ENCODE measurements at places on chromosomes 12 and 14. TPM values are rescaled to one million over a fixed set of nuclear protein-coding genes. Genes with fewer than 3 reads are reported as not detected.

DNA sequence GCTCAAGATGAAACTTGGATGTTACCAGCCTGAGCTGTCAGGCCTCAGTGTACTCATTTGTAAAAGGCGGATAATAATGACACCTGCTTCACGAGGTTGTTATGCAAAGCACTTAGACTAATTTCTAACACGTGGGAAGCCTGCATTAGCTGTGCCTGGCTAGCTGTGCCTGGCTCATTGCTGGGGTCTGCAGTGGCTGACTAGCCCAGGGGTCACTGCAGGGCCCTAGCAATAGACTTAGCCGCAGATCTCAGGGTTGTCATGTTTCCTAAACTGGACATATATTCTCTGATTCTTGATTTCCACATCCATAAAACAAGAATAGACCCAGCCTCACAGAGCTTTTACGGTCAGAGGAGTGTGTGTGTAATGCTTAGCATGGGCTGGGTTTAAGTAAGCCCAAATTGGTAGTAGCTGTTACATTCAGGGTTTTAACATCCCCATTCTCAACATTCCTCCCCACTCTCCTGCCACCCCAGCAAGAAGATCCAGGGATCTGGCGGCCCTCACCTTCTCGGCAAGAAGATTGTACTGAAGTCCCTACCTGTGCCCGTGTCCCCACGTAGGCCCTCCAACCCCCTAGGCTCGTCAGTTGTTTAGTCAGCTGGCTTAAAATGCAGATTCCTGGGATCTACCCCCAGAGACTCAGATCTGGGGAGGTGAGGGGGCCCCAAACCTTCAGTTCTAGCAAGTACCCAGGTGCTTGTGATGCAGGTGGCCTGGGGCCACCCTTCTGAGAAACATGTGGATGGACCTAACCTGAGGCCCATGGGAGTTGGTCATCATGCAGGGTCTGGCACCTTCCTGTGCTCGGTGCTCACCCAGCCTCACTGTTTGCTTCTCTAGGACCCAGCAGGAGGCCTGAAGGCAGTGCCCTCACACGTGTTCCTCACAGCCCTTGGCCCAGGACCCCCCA, 8.6 kb downstream of the NR4A1 start:
- peak overlapping the region; percentile 2 for H3K27ac ChIP-seq
- DNase-seq: peak; percentile 93
- no peak overlapping the region for H3K4me3 ChIP-seq
- H3K27me3 ChIP-seq: no peaks in the 10 kb centered on the region
- H3K4me1 ChIP-seq: peaks cover 52% of the 10 kb centered on the region

- H3K36me3 ChIP-seq: peaks cover 31% of the 10 kb centered on the region
- H3K27ac ChIP-seq: peak overlapping the region; percentile 32
- no peak overlapping the region for H3K4me3 ChIP-seq
Measured at GRCh38 chr14:75132382-75133086, 5.7 kb upstream of the NEK9 start.

- peaks cover 3% of the 10 kb centered on the region for H3K36me3 ChIP-seq
- no peaks in the 10 kb centered on the region for H3K27me3 ChIP-seq
- H3K4me1 ChIP-seq: no peaks in the 10 kb centered on the region
Measured at GRCh38 chr14:103427485-103428443, 42.5 kb downstream of the MARK3 start.

- no peaks in the 10 kb centered on the region for H3K27me3 ChIP-seq
- peaks cover 3% of the 10 kb centered on the region for H3K36me3 ChIP-seq
- peak; percentile 77 for DNase-seq
- H3K27ac ChIP-seq: peak within 1 kb of the TSS; percentile 94
Measured at GRCh38 chr14:88562831-88563686, at the start of gene ZC3H14. ZC3H14 (plus strand) TSS chr14:88563037; CDS start chr14:88563134, 97 bp downstream.

DNA sequence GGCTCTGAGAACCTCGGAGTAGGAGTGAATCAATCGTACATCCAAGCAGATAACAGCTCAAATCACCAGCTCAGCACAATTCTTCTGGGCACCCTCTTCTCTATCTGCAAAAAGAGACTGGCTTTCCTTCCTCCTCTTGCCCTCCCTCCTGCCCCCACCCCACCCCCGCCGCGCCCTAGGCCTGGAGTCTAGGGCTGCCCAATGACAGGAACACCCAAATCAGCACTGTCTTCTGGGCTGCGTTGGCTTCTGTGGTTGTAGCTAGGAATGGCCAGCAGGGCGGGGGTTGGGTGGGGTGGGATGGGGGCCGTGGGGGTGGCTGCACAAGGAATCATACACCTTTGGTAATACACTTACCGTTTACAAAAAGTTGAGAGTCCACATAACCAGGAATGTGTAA, 28.0 kb upstream of the TMCC3 start:
- no peak overlapping the region for H3K27ac ChIP-seq
- no peaks in the 10 kb centered on the region for H3K36me3 ChIP-seq
- no peak for DNase-seq
- no peak overlapping the region for H3K4me3 ChIP-seq

DNA sequence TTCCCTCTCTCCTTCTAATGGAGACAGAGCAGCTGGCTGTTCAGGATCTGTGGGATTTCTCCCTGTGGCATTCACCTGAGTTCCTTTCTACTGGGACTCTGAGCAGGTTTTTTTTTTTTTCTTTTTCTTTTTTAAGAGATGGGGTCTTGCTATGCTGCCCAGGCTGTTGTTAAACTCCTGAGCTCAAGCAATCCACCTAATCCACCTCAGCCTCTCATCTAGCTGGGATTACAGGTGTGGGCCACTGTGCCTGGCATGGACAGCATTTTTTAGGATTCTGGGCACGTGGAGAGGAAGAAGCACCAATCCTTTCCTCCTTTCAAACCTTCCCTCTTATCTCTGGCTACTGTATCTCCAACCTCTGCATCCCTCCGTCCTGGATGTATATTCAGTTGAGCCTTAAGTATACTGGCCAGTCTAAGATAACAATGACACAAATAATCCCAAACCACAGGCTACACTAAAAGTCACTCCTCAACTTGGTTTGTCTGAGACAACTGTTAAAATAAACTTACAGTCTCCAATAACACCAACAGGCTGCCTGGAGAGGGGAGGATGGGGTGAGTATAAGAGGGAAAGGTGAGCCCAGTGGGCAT, 16.4 kb upstream of the CELA1 start:
- no peaks in the 10 kb centered on the region for H3K27me3 ChIP-seq
- no peak overlapping the region for H3K4me3 ChIP-seq
- H3K4me1 ChIP-seq: no peaks in the 10 kb centered on the region
- no peak overlapping the region for H3K27ac ChIP-seq
- no peaks in the 10 kb centered on the region for H3K36me3 ChIP-seq

GRCh38 chr14:64463195-64463594, 2.1 kb upstream of the AKAP5 start:
- peaks cover 5% of the 10 kb centered on the region for H3K4me1 ChIP-seq
- H3K4me3 ChIP-seq: no peak overlapping the region
- H3K27ac ChIP-seq: no peak overlapping the region
- H3K27me3 ChIP-seq: no peaks in the 10 kb centered on the region
- DNase-seq: no peak

GRCh38 chr12:954741-955140, 5.2 kb upstream of the RAD52 start:
- H3K36me3 ChIP-seq: no peaks in the 10 kb centered on the region
- DNase-seq: no peak
- H3K27ac ChIP-seq: no peak overlapping the region
- H3K27me3 ChIP-seq: no peaks in the 10 kb centered on the region

DNA sequence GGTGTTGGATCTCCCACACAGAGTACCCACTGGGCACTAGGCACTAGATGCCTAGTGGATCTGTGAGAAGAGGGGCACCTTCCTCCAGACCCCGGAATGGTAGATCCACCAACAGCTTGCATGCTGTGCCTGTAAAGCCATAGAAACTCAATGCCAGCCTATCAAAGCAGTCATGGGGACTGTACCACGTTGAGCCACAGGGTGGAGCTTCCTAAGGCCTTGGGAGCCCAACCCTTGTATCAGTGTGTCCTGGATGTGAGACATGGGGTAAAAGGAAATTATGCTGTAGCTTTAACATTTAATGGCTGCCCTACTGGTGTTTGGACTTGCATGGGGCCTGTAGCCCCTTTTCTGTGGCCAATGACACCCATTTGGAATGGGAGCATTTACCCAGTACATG, 1024.9 kb downstream of the TMEM121 start:
- H3K36me3 ChIP-seq: no peaks in the 10 kb centered on the region
- no peaks in the 10 kb centered on the region for H3K27me3 ChIP-seq
- H3K4me1 ChIP-seq: no peaks in the 10 kb centered on the region
- no peak overlapping the region for H3K27ac ChIP-seq
- no peak overlapping the region for H3K4me3 ChIP-seq
- no peak for DNase-seq

DNA sequence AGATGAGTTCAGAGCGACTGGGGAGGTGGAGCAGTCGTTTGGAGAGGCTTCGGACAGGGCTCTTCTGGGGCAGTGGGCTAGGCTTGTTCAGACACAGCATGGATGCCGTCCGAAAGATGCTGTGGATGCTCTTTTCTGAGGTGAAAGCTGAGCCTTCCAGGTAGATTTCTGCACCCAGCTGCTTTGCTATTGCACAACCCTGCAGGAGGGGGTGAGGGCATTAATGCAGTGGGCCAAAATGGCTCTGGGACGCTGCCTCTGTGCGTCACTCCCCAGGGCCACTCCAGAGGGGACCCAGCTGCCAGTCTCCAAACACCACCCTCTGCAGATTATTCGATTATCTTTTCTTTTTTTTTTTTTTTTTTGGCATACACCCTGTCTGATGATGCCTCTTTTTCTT, 6.1 kb upstream of the DDX23 start:
- H3K36me3 ChIP-seq: no peaks in the 10 kb centered on the region
- H3K4me1 ChIP-seq: no peaks in the 10 kb centered on the region
- no peak for DNase-seq

- no peak for DNase-seq
- no peak overlapping the region for H3K27ac ChIP-seq
- no peaks in the 10 kb centered on the region for H3K27me3 ChIP-seq
- no peaks in the 10 kb centered on the region for H3K36me3 ChIP-seq
Measured at GRCh38 chr12:83018088-83018487, 331.4 kb downstream of the TMTC2 start.

- H3K36me3 ChIP-seq: no peaks in the 10 kb centered on the region
- no peak for DNase-seq
- no peaks in the 10 kb centered on the region for H3K4me1 ChIP-seq
- no peaks in the 10 kb centered on the region for H3K27me3 ChIP-seq
- no peak overlapping the region for H3K27ac ChIP-seq
- H3K4me3 ChIP-seq: no peak overlapping the region
Measured at GRCh38 chr12:57993030-57993429, 51.7 kb downstream of the ATP23 start.

GRCh38 chr14:81402123-81402495, 2.0 kb upstream of the STON2 start:
- no peaks in the 10 kb centered on the region for H3K27me3 ChIP-seq
- H3K27ac ChIP-seq: no peak overlapping the region
- no peak for DNase-seq
- no peaks in the 10 kb centered on the region for H3K4me1 ChIP-seq
- no peak overlapping the region for H3K4me3 ChIP-seq

DNA sequence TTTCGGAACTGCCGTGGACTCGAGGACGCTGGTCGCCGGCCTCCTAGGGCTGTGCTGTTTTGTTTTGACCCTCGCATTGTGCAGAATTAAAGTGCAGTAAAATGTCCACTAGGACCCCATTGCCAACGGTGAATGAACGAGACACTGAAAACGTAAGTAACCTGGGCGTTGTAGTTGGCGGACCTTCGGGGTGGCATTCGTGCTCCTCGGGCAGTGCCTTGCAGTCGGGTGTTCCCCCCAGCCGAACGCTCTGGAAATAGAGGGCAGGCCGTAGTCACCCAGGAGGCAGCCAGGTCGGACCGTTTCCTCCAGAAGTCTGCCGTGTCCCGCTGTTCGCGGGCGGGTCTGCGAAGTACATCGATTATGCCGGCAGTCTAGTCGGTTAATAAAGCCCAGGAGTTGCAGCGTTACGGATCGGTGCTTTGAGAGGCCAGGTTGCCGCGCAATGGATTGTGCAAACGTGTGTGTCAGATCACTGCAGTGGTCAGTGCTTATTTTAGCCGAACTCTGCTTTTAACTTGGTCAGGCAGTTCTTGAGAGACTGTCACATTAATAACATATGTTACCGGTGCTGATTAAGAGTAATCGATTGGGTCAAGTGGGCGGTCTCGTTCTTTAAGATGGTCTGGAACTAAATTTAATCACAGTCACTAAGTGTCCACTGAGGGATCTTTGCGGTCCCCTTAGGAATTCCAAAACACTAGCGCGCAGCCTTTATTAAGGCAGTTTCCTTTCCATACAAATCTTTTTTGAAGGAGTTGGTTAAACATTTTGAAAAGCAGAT, 906 bp downstream of the MARK3 start:
- H3K4me3 ChIP-seq: peak overlapping the region; percentile 93
- DNase-seq: no peak
- H3K27ac ChIP-seq: peak overlapping the region; percentile 99
- H3K4me1 ChIP-seq: peaks cover 43% of the 10 kb centered on the region
- H3K36me3 ChIP-seq: no peaks in the 10 kb centered on the region

GRCh38 chr12:113298861-113299545, 35.9 kb downstream of the SLC8B1 start:
- H3K36me3 ChIP-seq: peaks cover 31% of the 10 kb centered on the region
- H3K4me3 ChIP-seq: no peak overlapping the region
- no peaks in the 10 kb centered on the region for H3K27me3 ChIP-seq
- peaks cover 58% of the 10 kb centered on the region for H3K4me1 ChIP-seq
- peak; percentile 74 for DNase-seq
- H3K27ac ChIP-seq: peak overlapping the region; percentile 84

Gene FOXN4
- total RNA-seq: not detected

Gene TMTC1
- 60.3 TPM for total RNA-seq

Gene NFATC4
- 12.5 TPM for total RNA-seq

Gene DICER1
- 23.0 TPM for total RNA-seq

Gene BMAL2
- 0.56 TPM for total RNA-seq

Measured in right atrium auricular region (tissue), 2 donors.